ENCODE measurements at places on chromosomes 7 and 10. TPM values are rescaled to one million over a fixed set of nuclear protein-coding genes. Genes with fewer than 3 reads are reported as not detected.

DNA sequence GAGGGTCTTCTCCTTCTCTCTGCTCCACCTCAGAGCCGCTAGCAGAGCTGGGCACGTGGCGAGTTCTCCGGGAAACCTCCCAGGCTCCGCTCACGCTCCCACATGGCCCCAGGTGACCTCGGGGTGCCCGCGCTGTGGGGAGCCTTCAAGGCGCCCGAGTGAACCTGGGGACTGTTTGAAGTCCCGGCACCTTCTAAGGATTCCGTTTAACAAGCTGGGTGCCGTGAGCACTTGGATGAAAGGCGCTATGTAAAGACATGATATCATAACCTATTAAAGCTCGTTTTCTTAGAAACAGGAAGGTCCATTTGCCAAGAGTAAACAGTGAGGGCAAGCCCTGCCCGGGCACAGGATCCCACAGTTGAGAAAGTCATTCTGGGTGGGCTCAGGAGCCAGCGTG, 15.8 kb upstream of the MYL10 start:
- no peak for DNase-seq

The ARMC3 gene
- 0.52 TPM for total RNA-seq

- peak; percentile 70 for DNase-seq
Measured at GRCh38 chr10:32367793-32368453, 21.0 kb upstream of the EPC1 start.

DNA sequence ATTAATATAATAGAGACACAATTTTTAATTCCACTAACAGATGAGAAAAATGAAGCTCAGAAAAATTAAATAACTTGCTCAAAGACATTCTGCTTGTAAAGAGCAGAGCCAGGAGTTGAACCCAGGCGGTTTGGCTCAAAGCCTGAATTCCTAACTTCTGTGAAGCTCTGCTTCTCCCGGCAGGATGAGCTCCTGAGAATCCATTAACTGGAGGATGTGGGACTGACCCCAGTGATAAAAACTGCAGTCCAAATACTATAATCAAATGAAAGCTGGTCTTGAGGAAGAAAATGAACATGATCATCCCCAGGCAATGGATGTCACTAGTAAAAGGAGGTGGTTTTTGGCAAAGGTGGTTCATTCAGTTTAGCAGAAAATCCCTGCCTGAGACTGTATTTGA, 898.2 kb downstream of the CCSER2 start:
- DNase-seq, result no peak

The CYCS gene
- 11.7 TPM for total RNA-seq

DNA sequence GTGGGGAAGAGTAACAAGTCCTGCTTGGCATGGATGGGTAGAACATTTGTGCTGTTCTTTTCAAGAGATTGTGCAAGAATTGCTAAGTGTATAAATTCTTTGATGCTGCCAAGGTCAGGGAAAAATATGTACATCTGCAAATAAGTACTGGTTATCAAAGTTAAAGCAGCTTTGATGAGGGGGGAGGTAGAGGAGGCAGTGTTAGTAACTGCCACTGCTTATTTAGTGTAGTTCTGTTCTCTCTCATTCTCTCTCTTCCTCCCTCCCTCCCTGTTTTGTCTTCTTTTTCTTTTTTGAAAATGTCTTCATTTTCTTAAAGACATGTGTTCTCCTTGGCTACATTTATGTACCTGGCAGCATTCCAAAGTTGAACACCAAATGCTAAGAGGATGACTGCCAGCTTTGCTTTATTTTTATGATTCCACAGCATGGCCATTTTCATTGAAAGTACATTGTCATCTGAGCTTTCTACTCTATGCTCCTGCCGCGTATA, 18.6 kb downstream of the CACNB2 start:
- no peak for DNase-seq

- peak; percentile 46 for DNase-seq
Measured at GRCh38 chr10:27745732-27746396, at the start of gene MKX. Gene MKX, minus strand, starts transcription at chr10:27745819. Its CDS starts 2,404 bp downstream, at chr10:27743415.

DNA sequence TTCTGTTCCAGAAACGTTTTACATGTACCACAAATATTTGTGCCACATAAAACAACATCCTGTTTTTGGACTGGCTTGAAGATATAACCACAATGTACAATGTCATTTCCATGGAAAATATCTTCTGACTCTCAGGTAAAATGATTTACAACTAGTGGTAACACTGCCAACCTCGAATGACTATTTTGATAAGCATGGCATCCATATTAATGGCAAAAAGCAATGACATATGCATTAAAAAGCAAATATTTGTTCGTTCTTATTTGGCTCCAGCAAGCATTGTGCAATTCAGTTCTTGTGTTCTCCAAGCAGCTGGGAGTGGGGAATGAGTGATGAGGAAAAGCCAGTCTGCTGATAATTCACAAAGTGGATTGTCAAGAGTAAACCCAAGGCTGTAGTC, 289.0 kb downstream of the PLXDC2 start:
- no peak for DNase-seq

The COL1A2 gene
- total RNA-seq, result 107 TPM
